ENCODE measurements at places on chromosomes 2 and 18.

GRCh38 chr2:150729495-150729955 is 242.1 kb upstream of the RND3 start:
- DNase-seq, result no peak

DNA sequence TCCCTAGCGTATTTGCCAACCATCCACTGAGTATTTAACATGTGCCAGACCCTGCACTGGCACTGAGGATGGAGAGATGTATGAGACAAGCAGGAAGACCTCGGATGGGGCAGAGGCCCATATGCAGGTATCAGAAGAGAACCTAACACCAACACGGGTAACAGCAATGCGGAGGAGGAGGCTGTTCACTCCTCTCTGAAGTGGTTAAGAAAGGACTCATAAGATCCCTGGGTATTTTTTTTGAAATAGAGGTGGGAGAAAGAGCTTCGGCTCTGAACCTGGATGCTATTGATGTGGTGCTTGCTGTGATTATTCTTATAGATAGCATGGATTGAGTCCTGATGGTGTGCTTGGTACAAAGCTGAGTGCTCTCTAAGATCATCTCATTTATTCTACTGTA is 418.3 kb downstream of the LPIN1 start:
- no peak for DNase-seq

GRCh38 chr2:219555956-219556355 is 12.1 kb downstream of the TMEM198 start:
- DNase-seq, result no peak

DNA sequence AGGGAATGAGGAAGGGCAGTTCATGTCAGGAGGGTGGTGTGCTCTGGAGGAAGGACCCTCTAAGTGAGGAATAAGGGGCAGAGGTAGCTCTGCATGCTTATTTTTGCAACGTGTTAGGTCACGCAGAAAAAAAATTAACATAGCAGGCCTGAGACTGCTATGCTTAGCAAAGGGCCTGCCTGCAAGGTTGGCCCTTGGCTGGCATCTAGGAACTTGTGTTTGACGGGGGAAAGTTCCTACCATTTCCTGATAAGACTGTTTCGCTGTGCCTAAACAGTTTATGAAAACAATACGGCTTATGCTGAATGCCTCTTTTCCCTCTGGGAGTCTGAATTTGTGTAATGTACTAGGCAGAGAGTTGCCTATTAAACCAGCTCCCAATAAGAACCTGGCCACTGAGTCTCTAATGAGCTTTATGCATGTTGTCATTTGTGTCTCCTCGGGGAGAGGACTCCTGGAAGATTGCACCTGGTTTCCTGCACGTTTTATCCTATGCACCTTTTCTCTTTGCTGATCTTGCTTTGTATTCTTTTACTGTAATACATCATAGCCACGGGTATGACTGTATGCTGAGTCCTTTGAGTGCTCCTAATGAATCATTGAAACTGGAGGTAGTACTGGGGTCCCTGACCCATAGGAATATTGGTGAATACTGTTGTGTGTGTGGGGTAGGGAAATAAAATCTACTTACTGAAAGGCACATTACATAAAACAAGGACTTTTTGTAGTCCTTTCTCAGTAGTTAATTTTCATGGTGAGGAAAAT is 169.0 kb downstream of the PRPF40A start:
- DNase-seq, result no peak

GRCh38 chr2:172120118-172120517 is 17.4 kb upstream of the DLX2 start:
- no peak for DNase-seq

DNA sequence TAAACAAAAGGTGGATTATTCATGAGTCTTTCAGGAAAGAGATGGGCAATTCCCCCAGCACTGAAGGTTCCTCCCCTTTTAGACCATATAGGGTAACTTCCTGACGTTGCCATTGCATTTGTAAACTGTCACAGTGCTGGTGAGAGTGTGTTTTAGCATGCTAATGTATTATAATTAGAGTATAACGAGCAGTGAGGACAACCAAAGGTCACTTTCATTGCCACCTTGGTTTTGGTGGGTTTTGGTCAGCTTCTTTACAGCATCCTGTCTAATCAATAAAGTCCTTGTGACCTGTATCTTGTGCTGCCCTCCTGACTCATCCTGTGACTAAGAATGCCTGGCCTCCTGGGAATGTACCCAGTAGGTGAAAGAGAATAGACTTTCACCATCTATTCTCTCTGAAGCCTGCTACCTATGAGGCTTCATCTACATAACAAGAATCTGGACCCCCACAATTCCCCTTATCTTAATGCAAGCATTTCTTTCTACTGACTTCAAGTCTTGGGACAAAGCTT is 148.7 kb downstream of the CABLES1 start:
- DNase-seq, result no peak

DNA sequence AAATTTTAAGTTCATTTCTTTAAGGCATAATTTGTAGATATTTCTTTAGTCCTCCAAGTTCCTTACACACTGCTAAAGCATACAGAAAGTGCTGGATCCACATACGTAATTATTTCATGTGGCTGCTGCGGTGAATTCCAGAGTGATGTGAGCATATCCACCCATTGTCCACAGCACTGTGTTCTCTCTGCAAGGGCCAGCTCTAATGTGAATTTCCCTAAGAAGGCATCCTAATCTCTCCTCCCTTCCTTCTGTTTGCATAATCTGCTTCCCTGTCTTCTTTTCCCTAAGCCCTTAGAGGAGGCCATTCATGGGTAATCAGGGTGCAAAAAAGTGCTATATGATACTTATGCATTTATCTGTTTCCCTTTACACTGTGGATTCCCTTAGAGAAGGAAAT is 57.2 kb downstream of the COBLL1 start:
- DNase-seq, result no peak

- no peak for DNase-seq
These were observed 9.8 kb downstream of the RMDN2 start for GRCh38 chr2:37934591-37935513.

Data from hematopoietic multipotent progenitor cell treated with erythropoietin and hydrocortisone succinate and interleukin-3 and kit ligand, for 6 days (in vitro differentiated cells).